Uterus (tissue), 4 donors: ENCODE measurements at places on chromosomes 3 and 15. TPM values are rescaled to one million over a fixed set of nuclear protein-coding genes. Genes with fewer than 3 reads are reported as not detected.
A peak's percentile ranks its signal among the peaks of the same experiment; 100 is the strongest.

DNA sequence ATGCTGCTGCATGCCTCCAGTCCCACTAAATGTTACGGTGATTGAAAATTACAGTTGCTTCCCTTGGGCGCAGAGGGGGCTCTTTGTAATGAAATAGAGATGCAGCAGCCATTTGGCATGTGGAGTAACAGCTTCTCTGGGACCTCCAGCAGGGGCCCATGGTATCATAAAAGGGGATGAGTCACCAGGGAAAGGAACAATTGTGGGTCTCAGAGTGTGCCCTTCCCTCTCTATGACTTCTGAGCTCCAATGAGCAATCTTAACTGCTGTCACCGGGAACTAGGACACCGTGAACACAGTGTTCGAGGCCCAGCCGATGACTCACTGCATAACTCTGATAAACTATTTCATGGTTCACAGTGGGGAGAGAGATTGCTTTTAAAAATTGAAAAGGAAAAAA, 164.8 kb upstream of the NUDT16 start:
- no peaks in the 10 kb centered on the region for H3K4me1 ChIP-seq
- no peaks in the 10 kb centered on the region for H3K36me3 ChIP-seq

The GOLGA8G gene
- not detected for total RNA-seq

DNA sequence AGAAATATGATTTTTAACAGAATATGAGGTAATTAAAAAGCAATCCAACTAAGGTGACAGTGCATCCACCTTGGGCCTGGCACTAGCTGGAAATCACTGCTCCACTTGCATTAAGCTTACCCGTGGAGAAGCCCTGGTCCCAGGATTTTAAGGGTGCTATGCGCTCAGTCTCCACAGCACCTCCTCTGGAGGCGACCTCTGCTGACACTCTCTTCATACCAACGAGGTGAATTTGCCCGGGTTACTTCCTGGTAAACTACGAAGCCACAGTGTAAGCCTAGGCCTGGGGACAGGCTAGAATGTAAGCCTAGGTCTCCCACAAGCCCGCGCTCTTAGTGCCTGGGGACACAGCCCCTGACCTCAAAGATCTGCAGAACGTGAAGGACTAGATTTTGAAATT, 793 bp downstream of the APOD start:
- H3K36me3 ChIP-seq, result no peaks in the 10 kb centered on the region
- H3K27me3 ChIP-seq, result no peaks in the 10 kb centered on the region
- no peak for DNase-seq
- H3K27ac ChIP-seq, result peak overlapping the region; percentile 51

GRCh38 chr3:190429681-190430080, 20.0 kb downstream of the TMEM207 start:
- H3K27ac ChIP-seq, result no peak overlapping the region
- no peak for DNase-seq
- H3K4me1 ChIP-seq, result no peaks in the 10 kb centered on the region
- no peaks in the 10 kb centered on the region for H3K36me3 ChIP-seq
- H3K4me3 ChIP-seq, result no peak overlapping the region

GRCh38 chr15:25971053-25971452, 107.9 kb upstream of the ATP10A start:
- no peak overlapping the region for H3K4me3 ChIP-seq
- no peak for DNase-seq
- H3K27me3 ChIP-seq, result no peaks in the 10 kb centered on the region
- no peaks in the 10 kb centered on the region for H3K36me3 ChIP-seq
- H3K27ac ChIP-seq, result no peak overlapping the region

GRCh38 chr3:14797731-14798130, 21.0 kb upstream of the FGD5 start:
- H3K27me3 ChIP-seq, result no peaks in the 10 kb centered on the region
- H3K36me3 ChIP-seq, result no peaks in the 10 kb centered on the region
- peak; percentile 7 for DNase-seq
- no peaks in the 10 kb centered on the region for H3K4me1 ChIP-seq
- H3K27ac ChIP-seq, result no peak overlapping the region

- H3K36me3 ChIP-seq, result no peaks in the 10 kb centered on the region
- no peak overlapping the region for H3K4me3 ChIP-seq
- DNase-seq, result no peak
- H3K4me1 ChIP-seq, result no peaks in the 10 kb centered on the region
- no peak overlapping the region for H3K27ac ChIP-seq
Observed at GRCh38 chr15:59879506-59880265, 124.4 kb upstream of the FOXB1 start.

- H3K36me3 ChIP-seq, result no peaks in the 10 kb centered on the region
- H3K4me1 ChIP-seq, result no peaks in the 10 kb centered on the region
Observed at GRCh38 chr3:64349551-64349950, 124.3 kb upstream of the PRICKLE2 start.

The C2CD4A gene
- not detected for total RNA-seq

GRCh38 chr15:89777073-89777751, 1.1 kb downstream of the MESP2 start:
- H3K27ac ChIP-seq, result peak overlapping the region; percentile 21
- H3K36me3 ChIP-seq, result no peaks in the 10 kb centered on the region
- no peak overlapping the region for H3K4me3 ChIP-seq

DNA sequence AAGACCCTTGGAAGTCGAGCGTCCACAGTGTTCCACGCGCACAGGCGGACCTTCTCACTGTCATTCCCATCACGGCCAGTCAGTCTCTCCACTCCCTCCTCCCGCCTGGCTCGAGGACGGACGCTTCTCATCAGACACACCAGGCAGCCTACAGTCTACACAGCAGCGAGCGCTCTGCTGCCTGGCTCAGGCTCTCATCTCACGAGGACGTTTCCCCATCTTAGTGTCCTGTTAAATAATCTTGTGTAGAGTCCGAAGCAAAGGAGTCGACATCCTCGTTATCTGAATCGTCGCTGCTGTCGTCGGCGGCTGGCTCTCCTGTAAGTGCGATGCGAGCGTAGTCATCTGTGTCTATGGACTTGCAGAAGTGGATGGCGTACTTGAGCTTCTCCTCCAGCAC, 12.4 kb upstream of the OCA2 start:
- no peak overlapping the region for H3K4me3 ChIP-seq
- no peaks in the 10 kb centered on the region for H3K27me3 ChIP-seq
- no peaks in the 10 kb centered on the region for H3K36me3 ChIP-seq
- no peak overlapping the region for H3K27ac ChIP-seq
- H3K4me1 ChIP-seq, result peaks cover 3% of the 10 kb centered on the region
- no peak for DNase-seq

DNA sequence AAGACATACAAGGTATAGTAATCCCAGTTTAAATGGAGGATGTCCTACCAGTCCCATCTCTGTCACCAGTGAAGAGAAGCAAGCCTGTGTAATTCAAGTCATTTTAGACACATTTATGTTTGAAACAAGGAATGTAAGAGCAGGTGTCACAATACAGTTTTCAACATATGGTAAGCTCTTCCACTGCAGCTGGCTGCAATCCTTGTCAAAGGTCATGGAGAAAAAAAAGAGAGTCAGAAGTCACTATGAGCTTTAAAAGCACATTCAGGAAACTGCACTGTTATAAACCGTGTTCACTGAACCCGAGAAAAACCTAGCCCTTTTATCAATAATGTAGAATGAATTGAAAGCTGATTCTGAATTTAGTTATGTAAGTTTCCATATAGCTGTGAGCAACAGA, 206.4 kb downstream of the NAALADL2 start:
- H3K27me3 ChIP-seq, result no peaks in the 10 kb centered on the region
- no peaks in the 10 kb centered on the region for H3K36me3 ChIP-seq
- no peak for DNase-seq
- no peak overlapping the region for H3K4me3 ChIP-seq
- H3K4me1 ChIP-seq, result no peaks in the 10 kb centered on the region

The CPLX3 gene
- total RNA-seq, result not detected

GRCh38 chr15:33026614-33027013, 167.9 kb downstream of the FMN1 start:
- no peaks in the 10 kb centered on the region for H3K4me1 ChIP-seq
- no peak for DNase-seq
- H3K36me3 ChIP-seq, result no peaks in the 10 kb centered on the region
- H3K27ac ChIP-seq, result no peak overlapping the region

DNA sequence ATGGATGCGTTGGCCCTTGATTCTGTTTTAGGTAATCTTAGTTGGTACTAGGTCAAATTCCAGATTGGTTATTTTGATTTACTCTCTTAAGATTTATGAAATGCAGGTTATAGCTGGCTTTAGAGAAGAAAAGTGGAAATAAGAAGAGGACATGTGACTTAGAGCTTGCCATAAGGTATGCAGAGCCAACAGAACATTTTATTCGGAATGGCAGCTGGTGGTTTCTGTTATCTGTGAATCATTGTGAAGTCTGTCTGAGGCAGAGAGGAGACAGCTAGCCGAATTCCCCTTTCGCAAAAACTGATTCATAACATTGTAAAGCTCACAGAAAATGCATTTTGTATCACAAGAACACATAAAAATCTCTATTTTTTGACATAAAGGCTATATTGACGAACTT, 82.1 kb downstream of the FILIP1L start:
- no peaks in the 10 kb centered on the region for H3K36me3 ChIP-seq
- no peak overlapping the region for H3K4me3 ChIP-seq
- no peaks in the 10 kb centered on the region for H3K4me1 ChIP-seq
- H3K27me3 ChIP-seq, result no peaks in the 10 kb centered on the region
- H3K27ac ChIP-seq, result no peak overlapping the region

The ASB14 gene
- total RNA-seq, result not detected

The CPNE9 gene
- not detected for total RNA-seq

The SLC28A2 gene
- not detected for total RNA-seq

The PODXL2 gene
- 13.5 TPM for total RNA-seq

GRCh38 chr15:70050441-70050840, 47.3 kb downstream of the TLE3 start:
- H3K4me3 ChIP-seq, result no peak overlapping the region
- H3K27me3 ChIP-seq, result no peaks in the 10 kb centered on the region
- H3K36me3 ChIP-seq, result no peaks in the 10 kb centered on the region
- no peak overlapping the region for H3K27ac ChIP-seq

DNA sequence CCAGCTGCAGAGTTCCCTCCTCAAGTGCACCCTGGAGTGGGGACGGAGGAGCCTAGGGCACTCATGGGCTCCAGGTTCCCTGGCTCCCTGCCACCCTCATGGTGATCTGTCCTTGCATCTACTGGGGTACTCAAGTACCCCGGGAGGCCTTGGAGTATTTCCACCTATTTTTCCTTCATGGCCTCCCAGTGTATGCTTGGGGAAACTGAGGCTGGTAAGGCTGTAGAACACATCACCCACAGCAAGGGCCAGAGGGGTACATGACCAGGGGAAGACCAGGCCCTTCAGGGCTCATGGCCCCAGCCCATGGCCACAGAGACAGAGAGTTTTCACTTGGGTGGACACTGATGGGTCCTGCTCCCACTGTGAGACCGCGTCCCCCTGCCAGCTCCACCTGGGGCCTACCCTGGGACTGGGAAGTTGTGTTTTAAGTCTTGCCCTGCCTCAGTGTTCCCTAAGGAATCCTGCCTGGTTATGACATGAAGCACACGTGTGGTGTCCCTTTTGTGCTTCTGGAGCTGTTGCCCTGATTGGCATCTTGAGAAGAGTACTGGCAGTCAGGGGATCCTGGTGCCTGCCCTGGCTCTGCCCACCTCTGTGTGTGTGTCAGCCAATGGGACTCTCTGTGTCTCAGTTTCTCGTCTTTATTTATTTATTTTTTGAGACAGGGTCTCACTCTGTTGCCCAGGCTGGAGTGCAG, 132.8 kb downstream of the TJP1 start:
- H3K27ac ChIP-seq, result no peak overlapping the region
- no peak for DNase-seq
- H3K27me3 ChIP-seq, result no peaks in the 10 kb centered on the region
- no peaks in the 10 kb centered on the region for H3K4me1 ChIP-seq

The GABRR3 gene
- total RNA-seq, result not detected

The ANKUB1 gene
- not detected for total RNA-seq

- no peaks in the 10 kb centered on the region for H3K27me3 ChIP-seq
- H3K27ac ChIP-seq, result no peak overlapping the region
- no peak for DNase-seq
- no peaks in the 10 kb centered on the region for H3K36me3 ChIP-seq
- H3K4me1 ChIP-seq, result no peaks in the 10 kb centered on the region
Observed at GRCh38 chr3:37477275-37477674, 302.9 kb upstream of the LRRFIP2 start.

GRCh38 chr3:170640737-170641171, 54.9 kb upstream of the SLC7A14 start:
- no peak overlapping the region for H3K27ac ChIP-seq
- no peaks in the 10 kb centered on the region for H3K4me1 ChIP-seq
- H3K27me3 ChIP-seq, result no peaks in the 10 kb centered on the region
- H3K4me3 ChIP-seq, result no peak overlapping the region
- no peaks in the 10 kb centered on the region for H3K36me3 ChIP-seq
- DNase-seq, result no peak

- H3K27ac ChIP-seq, result no peak overlapping the region
- H3K27me3 ChIP-seq, result no peaks in the 10 kb centered on the region
- no peaks in the 10 kb centered on the region for H3K36me3 ChIP-seq
- no peaks in the 10 kb centered on the region for H3K4me1 ChIP-seq
- no peak overlapping the region for H3K4me3 ChIP-seq
- DNase-seq, result no peak
Observed at GRCh38 chr3:180402471-180403073, 199.4 kb upstream of the TTC14 start.

The CFAP20DC gene
- total RNA-seq, result not detected

DNA sequence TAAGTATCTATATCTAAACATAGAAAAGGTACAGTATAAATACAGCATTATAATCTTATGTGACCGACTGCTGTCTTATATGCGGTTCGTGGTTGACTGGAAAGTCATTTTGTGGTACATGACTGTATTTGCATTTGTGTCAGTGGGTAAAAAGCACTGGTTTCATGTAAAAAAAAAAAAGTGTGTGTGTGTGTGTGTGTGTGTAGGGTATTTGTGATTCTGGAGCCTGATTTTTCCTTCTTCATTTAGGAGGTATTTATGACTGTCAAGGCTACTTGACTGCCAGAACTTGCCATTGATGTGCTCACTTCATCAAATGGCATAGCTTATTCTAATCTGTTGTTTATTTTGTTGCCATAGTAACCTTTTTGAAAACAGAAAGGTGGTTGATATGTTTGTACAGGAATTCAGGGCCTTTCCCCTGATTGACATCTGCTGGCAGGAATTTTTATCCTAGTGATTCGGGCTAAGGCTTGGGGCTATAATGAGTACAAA, 63.2 kb downstream of the AKAP13 start:
- peaks cover 3% of the 10 kb centered on the region for H3K4me1 ChIP-seq
- H3K36me3 ChIP-seq, result no peaks in the 10 kb centered on the region
- no peak overlapping the region for H3K4me3 ChIP-seq
- no peak for DNase-seq
- H3K27me3 ChIP-seq, result no peaks in the 10 kb centered on the region

DNA sequence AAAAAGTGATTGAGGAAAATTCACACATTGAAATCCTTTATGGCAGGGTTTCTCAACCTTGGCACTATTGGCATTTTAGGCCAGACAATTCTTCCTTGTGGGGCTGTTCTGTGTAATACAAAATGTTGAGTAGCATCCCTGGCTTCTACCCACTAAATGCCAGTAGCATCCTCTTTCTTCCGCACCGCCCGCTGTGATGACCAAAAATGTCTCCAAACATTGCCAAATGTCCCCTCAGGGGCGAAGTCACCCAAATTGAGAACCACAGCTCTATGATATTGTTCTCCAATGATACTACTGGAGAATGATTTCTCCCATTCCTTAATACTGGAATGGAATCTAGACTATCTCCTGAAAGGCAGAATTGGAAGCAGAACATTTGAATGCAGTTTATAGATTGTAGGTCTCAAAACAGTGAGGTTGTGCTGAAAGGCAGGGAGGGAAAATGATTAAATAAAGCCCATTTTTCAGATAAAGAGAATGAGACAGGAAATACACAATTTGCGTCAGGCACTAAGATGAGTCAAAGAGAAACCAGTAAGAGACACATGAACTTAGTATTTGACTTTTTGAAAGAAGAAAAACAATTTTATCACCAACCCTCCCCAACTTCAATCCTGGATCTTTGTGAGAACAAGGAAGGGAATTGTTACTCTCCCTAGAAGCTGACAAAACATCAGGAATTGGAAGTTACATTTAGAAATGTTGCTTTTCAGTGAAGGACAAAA, 101.6 kb upstream of the TNIK start:
- DNase-seq, result no peak
- H3K4me1 ChIP-seq, result no peaks in the 10 kb centered on the region
- no peaks in the 10 kb centered on the region for H3K27me3 ChIP-seq
